ENCODE measurements at places on chromosomes 3 and 15.

GRCh38 chr3:131658115-131658514 is 155.3 kb upstream of the MRPL3 start:
- no peak for DNase-seq

DNA sequence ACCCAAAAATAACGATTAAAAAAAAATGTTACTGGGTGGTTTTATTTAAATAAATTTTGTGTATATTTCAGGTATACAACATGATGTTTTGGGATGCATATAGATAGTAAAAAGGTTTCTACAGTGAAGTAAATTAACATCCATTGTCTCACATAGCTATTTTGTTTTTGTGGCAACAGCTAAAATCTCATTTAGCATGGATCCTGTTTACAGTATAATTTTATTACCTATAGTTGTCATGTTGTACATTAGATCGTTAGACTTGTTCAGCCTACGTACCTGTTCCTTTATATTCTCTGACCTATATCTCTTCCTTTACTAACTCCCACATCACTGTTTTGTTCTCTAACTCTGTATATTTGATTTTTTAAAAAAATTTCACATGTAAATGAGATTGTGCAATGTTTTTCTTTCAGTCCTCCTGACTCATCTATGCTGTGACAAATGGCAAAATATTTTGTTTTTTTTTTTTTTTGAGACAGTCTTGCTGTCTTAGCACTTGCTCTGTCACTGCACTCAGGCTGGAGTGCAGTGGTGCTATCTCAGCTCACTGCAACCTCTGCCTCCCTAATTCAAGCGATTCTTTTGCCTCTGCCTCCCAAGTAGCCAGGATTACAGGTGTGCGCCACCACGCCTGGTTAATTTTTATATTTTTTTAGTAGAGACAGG is 45.6 kb downstream of the OIP5 start:
- no peak for DNase-seq

GRCh38 chr3:122217901-122218300 is 34.4 kb downstream of the CASR start:
- no peak for DNase-seq

- no peak for DNase-seq
Measured at GRCh38 chr3:190560013-190560895, 46.4 kb downstream of the IL1RAP start.

GRCh38 chr15:36156879-36157427 is 422.5 kb upstream of the CDIN1 start:
- DNase-seq = no peak

DNA sequence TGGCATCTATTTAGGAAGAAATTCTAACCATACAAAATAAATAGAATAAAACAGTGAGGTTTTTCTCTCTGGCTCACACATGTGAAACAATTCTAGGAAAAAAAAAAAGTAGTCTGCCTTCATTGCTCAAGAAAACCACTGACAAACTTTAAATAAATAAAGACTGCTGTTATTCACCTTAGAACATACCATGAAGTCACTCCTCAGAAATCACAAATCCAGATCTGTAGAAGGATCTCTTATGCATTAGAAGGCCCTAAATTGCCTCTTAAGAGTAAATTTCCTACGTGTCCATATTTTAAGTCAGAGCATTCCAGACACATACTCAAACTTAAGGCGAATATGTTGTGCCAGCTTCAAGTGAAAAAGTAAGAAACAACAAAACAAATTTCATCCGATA is 217.3 kb downstream of the ZIC4 start:
- DNase-seq = no peak

DNA sequence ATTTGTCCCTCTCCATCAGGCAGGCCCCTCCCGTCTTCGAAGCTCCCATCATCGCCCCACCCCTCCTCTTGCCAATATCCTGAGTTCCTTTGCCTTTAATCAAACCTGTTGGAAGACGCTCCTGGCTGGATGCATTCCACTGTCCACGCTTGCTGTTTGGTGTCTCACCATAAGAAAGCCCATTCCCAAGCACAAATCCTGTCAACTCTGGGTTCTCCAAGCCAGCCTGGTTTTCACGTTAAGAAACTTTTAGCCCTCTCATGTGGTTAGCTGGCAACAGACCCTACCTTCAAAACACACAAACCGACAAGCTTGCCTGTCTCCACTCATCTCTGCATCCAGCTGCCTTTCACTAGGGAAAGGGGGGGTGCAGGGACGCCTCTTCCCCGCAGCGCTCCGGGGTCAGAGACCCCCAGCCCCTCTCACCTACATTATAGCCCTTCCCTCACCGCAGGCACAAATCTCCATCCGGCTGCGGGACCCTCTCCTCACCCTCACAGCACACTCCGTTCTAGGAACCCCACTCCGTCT is 1.1 kb downstream of the GORASP1 start:
- no peak for DNase-seq

DNA sequence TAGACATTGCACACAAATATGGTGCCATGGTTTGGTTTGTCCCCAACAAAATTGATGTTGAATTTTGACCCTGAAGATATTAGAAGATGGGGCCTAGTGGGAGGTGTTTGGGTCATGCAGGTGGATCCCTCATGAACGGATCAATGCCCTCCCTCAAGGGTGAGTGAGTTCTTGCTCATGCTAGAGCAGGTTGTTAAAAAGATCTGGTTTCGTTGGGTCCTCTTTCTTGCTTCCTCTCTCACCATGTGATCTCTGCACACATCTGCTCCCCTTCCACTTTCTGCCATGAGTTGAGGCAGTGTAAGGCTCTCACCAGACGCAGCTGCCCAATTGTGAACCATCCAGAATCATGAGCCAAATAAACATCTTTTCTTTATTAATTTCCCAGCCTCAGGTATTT is 87.8 kb upstream of the MDFIC2 start:
- DNase-seq = no peak

DNA sequence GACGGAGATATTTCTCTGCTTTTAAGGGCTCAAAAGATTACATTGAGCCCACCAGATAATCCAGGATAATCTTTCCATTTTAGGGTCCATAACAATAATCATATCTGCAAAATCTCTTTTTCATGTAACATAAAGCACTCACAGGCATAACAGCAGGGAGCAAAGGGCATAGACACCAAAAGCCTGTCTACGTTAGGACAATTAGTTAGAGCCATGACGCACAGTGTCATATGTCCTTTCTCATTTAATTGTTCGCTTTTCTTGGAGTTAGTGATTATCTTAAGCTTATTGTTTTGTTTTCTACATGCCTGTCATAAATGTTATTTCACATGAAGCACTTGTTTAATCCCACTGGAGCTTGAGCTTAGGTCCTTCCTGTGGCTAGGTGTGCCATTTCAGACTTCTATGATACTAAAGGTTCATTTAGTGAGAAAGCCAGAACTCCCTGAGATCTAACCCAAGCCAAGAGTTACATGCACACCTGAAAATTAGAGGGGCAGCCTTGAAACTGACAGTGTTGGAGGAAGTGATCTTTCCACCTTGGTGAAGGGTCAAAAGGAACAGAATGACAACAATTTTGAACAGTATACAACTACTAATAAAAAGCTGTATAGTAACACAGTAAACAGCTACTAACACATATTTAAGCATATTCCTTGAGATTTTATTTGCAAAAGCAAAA is 11.7 kb upstream of the HHATL start:
- no peak for DNase-seq

- DNase-seq = no peak
Measured at GRCh38 chr3:114033721-114034120, 22.6 kb downstream of the CCDC191 start.

GRCh38 chr15:101324524-101325177 is 29.6 kb upstream of the SNRPA1 start:
- DNase-seq = no peak

DNA sequence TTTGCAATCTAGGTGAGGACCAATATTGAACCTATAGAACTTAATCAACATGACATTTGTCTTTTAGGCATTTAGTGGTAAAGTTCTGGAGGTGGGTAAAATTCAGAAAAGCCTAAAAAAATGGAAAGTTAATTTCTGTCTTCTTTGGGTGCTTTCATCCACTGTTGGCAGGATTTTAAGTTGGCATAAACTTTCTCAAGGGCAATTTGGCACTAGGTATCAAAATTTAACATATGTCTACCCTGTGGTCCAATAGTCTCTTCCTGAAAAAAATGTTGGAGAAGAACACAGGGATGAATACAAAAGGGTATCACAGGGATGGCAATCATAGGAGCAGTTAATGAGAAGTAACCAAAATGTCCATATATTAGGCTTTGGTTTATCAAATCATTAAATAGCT is 227.0 kb upstream of the WNT5A start:
- no peak for DNase-seq

- no peak for DNase-seq
Measured at GRCh38 chr3:177361081-177361938, 164.0 kb upstream of the TBL1XR1 start.

DNA sequence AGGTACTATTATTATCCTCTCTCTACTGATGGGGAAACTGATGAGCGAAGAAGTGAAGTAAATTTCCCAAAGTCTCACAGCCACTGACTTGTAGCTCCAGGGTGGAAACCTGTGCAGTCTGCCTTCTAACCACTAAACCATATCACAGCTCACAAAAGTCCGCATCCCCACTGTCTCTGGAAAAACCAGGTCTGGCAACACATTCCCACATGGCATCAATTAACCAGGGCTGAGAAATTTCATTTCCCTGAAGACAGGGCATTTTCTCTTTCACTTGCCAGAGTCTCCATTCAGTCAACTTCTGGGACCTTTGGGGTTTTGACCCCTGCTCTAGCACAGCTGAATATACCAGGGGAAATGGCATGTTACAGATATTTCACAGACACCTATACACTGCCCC is 26.5 kb downstream of the FBXO40 start:
- DNase-seq = no peak

- DNase-seq = no peak
Measured at GRCh38 chr3:13601692-13602080, 52.8 kb downstream of the FBLN2 start.

GRCh38 chr3:197706658-197707057 is 30.0 kb downstream of the RUBCN start:
- no peak for DNase-seq

DNA sequence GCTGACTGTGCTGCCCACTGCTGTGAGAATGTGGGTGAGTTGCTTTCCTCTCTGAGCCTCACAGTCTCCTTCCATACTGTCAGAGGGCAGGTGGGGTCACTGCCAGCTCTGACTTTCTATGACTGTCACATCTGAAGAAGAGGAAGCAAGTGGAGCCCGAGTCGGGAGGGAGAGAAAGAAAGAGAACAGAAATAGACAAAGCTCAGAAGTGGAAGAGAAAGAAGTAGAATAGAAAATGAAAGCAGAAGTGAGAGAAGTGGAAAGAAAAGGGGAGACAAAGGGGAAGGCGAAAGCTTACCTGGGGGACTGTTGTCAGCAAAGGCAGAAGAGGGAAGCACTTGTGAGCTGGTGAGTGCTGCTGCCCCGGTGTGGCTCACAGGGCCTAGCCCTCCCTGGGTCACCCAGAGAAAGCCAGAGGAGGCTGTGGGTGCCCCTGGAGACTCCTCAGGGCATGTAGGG is 57.9 kb downstream of the EPHB1 start:
- DNase-seq = peak; percentile 61

DNA sequence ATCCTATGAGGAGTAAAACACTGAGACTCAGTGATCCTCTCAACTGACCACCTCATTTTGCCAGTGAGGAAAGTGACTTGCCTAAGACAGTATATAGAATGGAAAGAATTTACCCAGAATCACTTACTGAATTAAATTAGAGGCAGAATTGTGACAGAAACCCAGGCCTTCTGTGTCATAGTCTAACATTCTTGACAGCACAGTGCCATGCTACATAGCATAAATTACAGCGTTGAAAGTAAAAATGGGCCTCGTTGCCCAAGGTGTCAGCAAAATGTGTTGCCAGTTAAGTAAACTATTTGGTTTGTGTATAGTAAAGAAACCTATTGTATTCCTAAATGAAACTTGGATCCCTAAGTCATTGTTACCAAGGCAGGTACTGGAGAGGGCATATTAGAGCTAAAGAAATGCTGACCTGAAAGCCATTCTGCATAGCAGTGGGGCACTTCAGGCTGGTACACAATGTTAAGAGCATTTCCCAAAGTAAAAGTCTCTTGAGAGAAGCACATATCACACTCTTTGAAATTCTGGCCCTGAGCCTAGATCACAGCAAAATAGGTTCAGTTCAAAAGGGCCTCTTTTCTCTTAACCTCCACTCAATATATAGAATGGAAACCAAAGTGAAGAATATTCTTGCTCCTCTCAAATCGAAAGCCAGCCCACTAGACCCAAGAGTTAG is 53.8 kb downstream of the HMG20A start:
- no peak for DNase-seq

DNA sequence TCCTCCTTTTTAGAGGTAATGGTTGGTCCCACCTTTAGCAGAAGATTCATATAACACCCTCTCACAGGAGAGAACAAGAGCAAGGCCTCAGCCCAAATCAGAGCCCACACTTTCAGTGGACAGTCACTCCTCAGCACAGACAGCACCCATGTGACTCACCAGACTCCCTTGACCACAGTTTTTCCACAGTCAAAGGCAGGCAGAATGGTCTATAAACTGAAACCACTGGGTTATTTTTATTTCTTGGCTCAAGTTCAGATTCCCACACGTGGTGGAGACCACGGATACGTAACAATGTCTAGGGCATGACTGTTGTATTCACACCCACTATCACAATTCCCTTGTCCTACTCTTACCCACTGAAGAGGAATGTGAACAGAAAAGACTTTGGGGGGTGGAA is 237.8 kb upstream of the UBE2E1 start:
- no peak for DNase-seq

- no peak for DNase-seq
Measured at GRCh38 chr3:160546727-160547126, 18.6 kb downstream of the KPNA4 start.
